ENCODE measurements at places on chromosomes 6 and 20.

GRCh38 chr20:25859649-25860530, 163.2 kb upstream of the ZNF337 start:
- DNase-seq = no peak
- no peaks in the 10 kb centered on the region for H3K36me3 ChIP-seq
- H3K27me3 ChIP-seq = no peaks in the 10 kb centered on the region
- no peak overlapping the region for H3K27ac ChIP-seq
- peaks cover 49% of the 10 kb centered on the region for H3K4me1 ChIP-seq

DNA sequence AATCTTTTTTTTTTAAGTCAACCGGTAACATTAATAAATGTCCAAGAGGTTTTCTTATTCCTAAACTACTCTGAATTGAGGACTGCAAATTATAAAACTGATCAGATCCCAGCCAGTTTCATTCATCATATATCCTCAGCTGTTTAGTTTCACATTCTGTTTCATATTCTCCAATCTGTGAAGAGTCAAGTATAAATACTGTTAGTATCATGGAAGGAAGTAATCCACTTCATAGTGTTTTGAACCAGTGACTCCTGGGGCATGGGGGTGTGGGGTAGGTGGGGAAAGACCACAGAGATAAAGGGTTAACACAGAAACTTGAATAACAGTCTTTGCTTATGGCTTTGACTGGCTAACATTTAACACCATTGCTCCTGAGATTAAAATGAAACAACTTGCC, 69.9 kb downstream of the FYN start:
- no peak overlapping the region for H3K4me3 ChIP-seq
- H3K4me1 ChIP-seq = no peaks in the 10 kb centered on the region
- H3K27me3 ChIP-seq = no peaks in the 10 kb centered on the region
- DNase-seq = no peak
- H3K36me3 ChIP-seq = no peaks in the 10 kb centered on the region

GRCh38 chr6:165059032-165059431, 250.4 kb downstream of the C6orf118 start:
- no peak overlapping the region for H3K4me3 ChIP-seq
- H3K27ac ChIP-seq = no peak overlapping the region
- no peaks in the 10 kb centered on the region for H3K27me3 ChIP-seq
- DNase-seq = no peak
- no peaks in the 10 kb centered on the region for H3K4me1 ChIP-seq

DNA sequence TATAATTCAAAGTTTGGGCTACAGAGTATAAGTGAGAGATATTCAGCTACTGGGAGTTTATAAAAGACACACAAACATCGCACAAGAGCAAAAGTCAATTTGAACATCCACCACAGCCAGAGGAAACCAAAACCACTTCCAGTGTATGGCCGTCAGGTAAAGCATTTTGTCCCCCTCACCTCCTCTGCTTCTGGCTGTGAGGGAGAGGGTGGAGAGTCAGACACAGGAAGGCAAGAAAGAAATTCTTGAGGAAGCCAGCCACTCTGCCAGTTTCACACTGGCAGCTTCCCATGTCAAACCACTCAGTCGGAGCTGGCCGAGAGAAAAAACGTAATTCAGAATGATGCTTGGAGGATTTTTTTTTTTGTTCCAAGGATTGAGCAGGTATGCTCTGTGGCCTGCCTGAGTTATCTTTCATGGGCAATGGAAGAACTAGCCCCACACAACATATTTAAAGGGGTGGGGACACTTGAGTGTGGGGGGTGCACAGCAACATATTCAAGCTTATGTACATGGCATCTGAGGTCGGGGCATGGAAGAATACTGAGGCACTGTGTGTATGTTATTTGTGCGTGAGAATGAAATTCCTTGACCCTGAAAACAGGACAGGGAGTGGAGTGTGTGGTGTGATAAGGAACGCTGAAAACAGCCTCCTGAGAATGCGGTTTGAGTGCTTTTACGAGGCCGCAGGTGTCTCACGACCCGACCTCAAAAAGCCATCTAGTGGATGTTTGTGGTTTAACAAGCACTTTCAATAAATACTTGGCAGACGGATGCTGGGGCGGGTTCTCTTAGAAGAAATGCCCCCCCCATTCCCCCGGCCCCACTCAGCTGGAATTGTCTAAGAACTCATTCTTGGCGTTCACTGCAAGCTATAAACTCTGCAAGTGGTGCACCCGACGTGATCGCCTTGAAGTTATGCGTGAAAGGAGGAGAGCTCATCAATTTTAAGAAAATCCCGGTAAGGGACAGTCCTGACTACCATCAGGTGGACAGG, 27.5 kb upstream of the ZBTB22 start:
- H3K4me1 ChIP-seq = no peaks in the 10 kb centered on the region
- no peaks in the 10 kb centered on the region for H3K36me3 ChIP-seq
- no peaks in the 10 kb centered on the region for H3K27me3 ChIP-seq
- H3K4me3 ChIP-seq = no peak overlapping the region

GRCh38 chr6:146056506-146056905, 27.6 kb downstream of the GRM1 start:
- H3K27ac ChIP-seq = no peak overlapping the region
- no peaks in the 10 kb centered on the region for H3K4me1 ChIP-seq
- DNase-seq = no peak
